ENCODE measurements at places on chromosomes 1 and 21.

GRCh38 chr1:4701276-4701675 lies 46.9 kb downstream of the AJAP1 start:
- no peak for DNase-seq

DNA sequence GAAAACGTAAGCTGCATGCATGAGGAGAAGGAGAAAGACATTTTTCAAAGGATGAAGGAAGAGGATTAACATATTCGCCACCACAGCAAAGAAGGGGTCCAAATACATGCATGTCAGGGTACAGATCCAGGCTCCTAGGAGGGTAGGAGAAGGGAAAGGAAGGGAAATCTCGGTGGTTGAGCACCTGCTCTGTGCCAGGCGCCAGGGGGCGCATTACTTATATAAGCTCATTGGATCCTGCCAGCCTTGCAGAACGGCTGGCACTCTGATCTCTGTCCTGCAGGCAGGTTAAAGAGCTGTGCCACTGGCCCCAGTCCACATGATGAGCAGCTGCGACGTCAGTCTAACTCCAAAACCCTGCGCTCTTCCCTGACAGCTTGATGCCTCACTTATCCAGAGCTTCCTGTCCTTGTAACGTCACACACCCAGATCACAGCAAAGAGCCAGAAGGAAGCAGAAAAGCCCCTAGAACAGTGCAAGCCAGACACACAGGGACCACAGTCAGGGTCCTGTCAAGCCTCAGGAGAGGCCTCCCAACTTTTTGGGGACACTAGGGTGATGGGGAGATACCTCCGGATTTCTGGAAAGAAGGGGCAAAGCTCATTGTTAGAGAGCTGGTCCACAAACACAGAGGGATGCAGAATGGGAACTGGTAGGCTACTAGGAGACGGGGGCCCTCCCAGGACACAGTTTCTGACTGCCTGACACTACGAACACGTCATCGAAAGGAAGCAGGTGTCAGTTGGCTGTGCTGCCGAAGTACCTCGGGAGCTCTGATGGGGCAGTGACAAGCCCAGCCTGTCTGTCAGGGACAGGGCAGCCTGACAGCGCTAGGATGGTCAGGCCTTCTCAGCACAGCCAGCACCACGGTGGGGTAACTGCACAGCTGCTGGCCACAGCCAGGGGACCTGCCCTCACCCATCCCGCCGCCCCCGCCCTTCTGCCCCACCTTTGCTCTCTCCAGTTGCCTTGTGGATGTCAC lies 99.1 kb downstream of the BEND5 start:
- DNase-seq: no peak

GRCh38 chr1:234891427-234891826 lies 237.2 kb downstream of the TOMM20 start:
- DNase-seq: no peak

DNA sequence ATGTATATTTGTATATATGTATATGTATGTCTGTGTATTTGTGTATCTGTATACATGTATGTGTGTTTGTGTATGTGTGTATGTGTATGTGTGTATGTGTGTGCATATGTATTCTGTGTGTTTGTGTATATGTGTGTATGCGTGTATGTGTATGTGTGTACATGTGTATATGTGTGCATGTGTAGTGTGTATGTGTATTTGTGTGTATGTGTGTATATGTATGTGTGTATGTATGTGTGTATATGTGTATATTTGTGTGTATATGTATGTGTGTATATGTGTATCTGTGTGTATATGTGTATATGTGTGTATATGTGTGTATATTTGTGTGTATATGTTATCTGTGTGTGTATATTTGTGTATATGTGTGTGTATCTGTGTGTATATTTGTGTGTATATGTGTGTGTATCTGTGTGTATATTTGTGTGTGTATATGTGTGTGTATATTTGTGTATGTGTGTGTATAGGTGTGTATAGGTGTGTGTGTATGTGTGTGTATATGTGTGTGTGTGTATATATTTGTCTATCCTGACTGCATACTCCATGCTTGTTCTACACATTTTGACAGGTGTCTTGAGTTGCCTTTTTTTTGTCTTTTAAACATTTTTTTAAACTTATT lies 101.5 kb downstream of the SCCPDH start:
- no peak for DNase-seq

- DNase-seq: no peak
Measured at GRCh38 chr1:34870395-34870794, 10.8 kb upstream of the SMIM12 start.

GRCh38 chr1:78887458-78887857 lies 119.1 kb downstream of the ADGRL4 start:
- no peak for DNase-seq

DNA sequence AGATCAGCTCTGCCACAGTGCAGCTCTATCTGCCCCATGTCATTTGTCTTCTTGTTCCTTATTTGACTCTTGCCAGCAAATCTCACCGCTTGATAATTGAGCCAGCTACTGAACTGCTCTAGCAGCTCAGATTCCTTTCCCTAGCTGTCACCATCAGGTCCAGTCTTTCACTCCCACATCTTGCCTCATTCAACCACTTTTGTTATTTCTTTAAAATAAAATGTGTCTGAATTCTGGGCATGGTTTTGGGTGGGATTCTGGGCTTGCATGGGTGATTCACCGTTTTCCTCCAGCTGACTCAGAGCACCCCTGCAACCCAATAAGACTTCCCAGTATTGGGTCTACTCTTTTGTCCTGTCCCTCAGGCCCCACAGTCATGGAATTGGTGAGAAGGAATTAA lies 215.7 kb downstream of the DSCAM start:
- no peak for DNase-seq

- peak; percentile 59 for DNase-seq
Measured at GRCh38 chr1:101112051-101112780, 86.6 kb upstream of the DPH5 start.

DNA sequence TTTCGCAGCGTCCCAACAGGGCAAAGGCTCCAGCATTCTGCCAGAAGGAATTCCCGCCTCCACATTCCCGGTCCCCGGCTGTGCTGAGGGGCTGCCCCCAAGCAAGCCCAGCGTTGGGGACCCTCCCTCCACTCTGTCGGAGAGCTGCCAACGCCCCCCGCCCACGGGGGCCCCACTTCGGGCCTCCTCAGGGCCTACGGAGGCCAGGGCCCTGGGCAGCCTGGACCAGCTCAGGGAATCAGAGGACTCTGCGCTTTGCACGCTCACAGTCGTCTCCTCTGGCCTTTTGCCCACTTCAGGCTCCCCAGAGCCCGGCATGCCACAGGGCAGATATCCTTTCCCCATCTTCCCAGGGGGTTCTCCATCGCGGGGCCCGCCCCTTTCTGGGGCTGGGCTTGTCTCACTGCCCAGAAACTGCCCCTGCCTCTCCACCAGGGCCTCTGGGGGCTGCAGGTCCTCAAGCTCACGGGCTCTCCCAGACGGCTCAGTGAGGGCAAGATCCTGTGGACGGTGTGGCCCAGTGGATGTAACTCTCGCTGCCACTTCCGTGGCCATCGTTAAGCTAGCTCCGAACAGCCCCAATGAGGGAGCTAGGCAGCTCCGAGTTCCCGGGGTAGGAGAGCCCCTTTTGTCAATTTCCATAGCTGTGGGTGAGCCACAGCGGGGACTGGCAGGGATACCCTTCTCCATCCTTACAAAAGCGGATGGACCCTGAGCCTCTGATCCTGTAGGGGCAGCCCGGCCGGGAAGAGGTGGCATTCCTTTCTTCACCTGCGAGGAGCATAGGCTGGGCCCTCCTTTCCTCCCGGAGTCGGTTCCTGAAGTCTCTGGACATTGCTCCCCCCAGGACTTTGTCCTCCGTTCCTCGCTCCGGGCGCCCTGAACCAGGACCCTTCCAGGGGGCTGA lies 2.8 kb downstream of the ITPKB start:
- DNase-seq: no peak

DNA sequence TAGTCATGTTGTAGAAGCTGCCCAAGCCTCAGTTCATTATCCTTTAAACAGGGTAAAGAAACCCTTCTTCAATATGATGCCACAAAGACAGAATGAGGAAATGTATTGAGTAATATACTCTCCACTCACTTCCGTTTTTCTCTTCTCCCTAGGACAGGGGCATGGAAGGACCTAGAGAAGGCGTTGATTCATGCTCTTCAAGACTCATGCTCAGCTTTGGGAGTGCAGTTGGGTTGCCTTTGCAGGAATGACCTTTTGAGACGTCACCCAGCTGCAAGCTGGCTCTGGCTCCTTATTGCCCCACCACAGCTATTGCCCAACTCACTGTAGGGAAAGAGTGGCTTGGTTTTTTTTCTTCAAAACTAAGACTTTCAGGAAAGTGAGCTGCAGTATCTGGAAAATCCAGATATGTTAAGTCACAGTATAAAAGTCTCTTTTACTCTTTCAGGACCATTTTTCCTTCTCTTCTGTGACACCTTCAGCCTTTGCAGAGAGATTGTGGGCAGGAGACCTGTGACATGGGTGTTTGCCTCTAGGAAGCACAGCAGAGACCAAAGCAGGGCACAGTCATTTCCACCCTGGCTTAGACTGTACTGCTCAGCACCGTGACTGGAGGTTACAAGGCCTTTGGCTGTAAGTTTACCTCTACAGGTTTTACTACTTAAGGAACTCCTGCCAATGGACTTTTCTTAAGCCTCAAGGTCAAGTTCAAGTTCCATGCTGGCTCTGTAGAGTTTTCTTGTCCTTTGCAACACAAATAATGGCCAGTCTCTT lies 39.5 kb downstream of the XCL2 start:
- DNase-seq: no peak

DNA sequence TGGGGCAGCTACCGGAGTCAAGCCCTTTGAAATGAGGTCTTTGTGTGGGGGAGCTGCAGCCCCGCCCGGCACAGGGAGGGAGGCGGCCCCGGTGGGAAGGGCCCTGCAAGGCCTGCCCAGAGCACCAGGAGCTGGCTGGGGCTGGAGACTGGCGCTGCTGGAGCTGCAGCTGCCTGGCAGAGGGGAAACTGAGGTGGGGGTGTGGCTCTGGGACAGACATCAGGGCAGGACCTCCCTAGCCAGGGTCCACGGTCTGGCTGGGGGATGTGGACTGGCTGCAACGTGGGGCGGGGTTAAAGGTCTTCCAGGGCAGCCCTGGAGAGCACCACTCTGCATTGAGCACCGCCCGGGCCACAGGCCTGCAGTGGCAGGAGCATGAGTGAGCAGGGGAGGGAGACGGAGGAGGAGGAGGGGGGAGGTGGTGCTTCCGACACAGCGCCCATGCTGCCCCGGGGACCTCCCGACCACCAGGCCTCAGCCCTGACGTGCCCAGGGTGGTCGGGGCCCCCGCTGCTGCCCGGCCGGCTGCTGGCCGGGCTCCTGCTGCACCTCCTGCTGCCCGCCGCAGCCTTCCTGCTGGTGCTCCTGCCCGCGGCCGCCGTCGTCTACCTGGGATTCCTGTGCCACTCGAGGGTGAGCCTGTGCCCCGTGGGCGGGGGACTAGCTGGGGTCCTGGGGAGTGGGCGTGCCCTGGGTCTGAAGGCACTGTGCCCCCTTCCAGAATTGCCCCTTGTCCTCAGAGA lies 4.8 kb upstream of the ANKRD65 start:
- DNase-seq: no peak

DNA sequence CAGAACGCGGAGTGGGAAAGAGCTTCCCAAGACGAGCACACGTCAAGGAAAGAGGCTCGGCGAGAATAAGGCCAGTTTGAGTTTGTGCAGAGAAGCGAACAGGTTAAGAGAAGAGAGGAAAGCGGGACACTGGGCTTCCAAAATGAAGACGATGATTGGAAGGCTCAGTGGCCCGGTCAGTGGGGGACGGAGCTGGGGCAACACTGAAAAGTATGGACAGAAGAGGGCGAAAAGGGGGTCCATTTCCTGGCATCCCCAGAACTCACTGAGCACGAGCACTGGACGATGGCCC lies 258 bp downstream of the CCT3 start:
- no peak for DNase-seq

DNA sequence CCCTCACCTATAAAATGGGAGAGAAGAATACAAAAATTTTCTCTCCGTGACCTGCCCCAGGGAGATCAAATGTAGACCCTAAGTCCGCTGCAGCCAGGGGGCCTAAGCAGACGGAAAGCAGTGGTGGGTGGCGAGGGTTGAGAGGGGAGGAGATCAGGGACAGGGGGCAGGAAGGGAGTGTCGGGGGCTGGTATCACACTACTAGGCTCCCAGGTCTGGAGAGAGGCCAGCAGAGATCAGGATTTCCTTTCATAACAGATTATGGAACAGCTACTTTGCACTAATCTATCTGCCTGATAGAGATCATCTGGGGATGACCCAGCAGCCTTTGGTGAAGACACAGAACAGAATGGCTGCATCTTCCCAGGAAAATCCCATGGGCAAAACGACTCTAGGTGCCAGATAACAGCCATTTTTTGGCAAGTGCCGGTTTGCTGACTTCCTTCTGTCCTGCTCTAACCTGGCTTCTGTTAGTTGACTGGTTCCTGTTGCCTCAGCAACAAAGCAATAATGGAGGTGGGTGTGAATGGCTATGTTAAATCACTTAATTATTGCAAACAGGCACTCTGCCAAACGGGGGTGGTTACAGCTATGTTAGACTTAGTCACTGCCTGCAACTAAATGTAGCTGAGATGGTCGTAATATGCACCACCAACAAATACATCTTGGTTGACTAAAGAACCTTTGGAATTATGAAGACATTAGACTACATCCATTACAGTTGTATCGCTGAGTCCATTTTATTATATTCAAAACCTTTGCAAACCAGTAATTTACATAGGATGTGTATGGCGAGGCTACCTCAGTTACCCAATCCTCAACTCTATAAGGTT lies 30.0 kb upstream of the EPS8L3 start:
- peak; percentile 32 for DNase-seq

DNA sequence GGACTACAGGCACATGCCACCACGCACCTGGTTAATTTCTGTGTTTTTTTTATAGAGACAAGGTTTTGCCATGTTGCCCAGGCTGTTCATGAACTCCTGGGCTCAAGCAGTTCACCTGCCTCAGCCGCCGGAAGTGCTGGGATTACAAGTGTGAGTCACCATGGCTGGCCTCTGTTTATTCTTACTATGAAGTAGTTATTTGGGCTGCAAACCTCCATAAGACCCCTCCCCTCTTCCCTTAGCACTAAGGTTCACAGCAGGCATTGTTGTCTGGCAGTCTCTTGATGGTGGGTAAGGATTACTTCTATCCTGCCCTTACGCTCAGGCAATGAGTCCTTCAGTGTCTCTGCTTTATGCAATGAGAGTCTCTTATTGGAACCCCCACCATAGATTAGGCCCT lies 51.8 kb downstream of the ANGPTL1 start:
- DNase-seq: no peak

DNA sequence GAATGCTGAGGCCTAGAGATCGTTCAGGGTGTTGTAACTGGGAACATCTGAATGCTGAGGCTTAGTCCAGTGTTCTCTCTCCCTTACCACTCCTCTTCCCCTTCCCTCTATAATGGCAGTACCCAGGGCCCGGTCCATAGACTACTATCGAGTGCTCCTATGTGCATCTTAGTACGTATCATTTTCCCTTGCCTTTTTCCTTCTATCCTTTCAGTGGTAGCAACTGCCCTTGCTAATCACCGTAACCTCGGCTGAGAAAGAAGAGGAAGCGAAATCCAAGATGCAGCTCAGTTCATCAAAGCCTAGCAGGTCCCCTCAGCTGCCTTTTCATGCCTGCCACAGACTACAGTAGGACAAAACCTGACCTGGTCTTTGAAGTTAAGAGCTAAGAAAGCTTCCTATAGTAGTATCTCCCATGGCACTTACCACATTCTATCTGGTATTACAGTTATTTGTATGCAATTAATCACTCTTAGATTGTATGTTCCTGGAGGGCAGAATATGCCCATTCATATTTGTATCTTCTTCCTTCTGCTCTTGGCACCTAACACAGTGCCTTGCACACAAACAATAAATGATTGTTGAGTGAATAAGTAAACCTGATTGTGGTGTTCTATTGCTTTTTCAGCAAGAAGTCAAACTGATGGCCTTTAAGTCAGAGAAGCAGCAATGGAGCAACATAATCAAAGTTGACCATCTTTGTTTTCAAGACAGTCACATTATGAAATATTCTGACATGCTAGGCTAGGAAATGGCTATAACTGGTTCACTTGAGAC lies 22.4 kb downstream of the CNIH4 start:
- DNase-seq: no peak

GRCh38 chr1:210464519-210465039 lies 135.9 kb downstream of the HHAT start:
- DNase-seq: no peak

Measured in stimulated activated CD8-positive, alpha-beta memory T cell treated with anti-CD3 and anti-CD28 coated beads, Interleukin-7, amount 100 ng/mL, for 4 hours (primary cell).